H9 (cell line): ENCODE measurements at places on chromosomes 5 and 9. TPM values are rescaled to one million over a fixed set of nuclear protein-coding genes. Genes with fewer than 3 reads are reported as not detected.

Gene FOXD4L3
- 0.26 TPM in 1 of 2 replicates, not detected in the other for total RNA-seq

Gene EIF4E1B
- total RNA-seq: 1.3 and 1.8 TPM in 2 replicates

Gene BHMT
- total RNA-seq: 0.72 and 1.4 TPM in 2 replicates

Gene DOCK8
- total RNA-seq: 1.4 and 2.3 TPM in 2 replicates

Gene NAIP
- total RNA-seq: 2.2 and 2.8 TPM in 2 replicates

Gene HCN1
- 2.9 and 4.6 TPM in 2 replicates for total RNA-seq

Gene PROB1
- total RNA-seq: 3.3 and 3.4 TPM in 2 replicates

Gene RUSC2
- total RNA-seq: 5.8 and 6.3 TPM in 2 replicates

Gene C5orf52
- total RNA-seq: not detected in 2 replicates

Gene ACTBL2
- not detected in 2 replicates for total RNA-seq

Gene RETREG1
- total RNA-seq: 3.3 and 3.4 TPM in 2 replicates

Gene MELK
- total RNA-seq: 40.1 and 43.6 TPM in 2 replicates

Gene TMEM215
- 0.28 and 0.33 TPM in 2 replicates for total RNA-seq

Gene SPATA9
- total RNA-seq: not detected in 2 replicates

DNA sequence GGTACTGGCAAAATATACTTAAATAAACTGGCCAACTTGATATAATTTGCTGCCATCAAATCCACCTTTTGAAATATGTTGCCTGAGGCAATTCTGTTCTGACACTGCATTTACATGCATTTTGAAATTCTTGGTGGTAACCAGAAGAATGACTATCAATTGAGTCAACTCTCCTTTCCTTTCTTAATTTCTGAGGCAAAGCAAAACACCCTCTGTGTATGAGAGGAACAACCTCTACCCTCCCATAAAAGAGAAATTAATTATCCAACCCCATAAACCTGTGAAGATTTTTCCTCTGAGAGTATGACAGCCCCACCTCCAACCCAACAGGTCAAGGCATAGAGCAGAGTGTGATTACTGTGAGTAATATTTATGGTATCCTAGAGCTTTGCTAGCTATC lies 286.8 kb downstream of the NR2F1-AS1 start:
- no peaks in the 10 kb centered on the region for H3K36me3 ChIP-seq
- H3K4me3 ChIP-seq: no peak overlapping the region
- DNase-seq: no peak
- H3K4me1 ChIP-seq: no peaks in the 10 kb centered on the region
- H3K27me3 ChIP-seq: no peaks in the 10 kb centered on the region
- H3K27ac ChIP-seq: no peak overlapping the region

GRCh38 chr5:96064877-96065276 lies 103.2 kb upstream of the ELL2 start:
- no peak overlapping the region for H3K27ac ChIP-seq
- no peaks in the 10 kb centered on the region for H3K36me3 ChIP-seq
- H3K27me3 ChIP-seq: no peaks in the 10 kb centered on the region
- no peak for DNase-seq
- no peak overlapping the region for H3K4me3 ChIP-seq

DNA sequence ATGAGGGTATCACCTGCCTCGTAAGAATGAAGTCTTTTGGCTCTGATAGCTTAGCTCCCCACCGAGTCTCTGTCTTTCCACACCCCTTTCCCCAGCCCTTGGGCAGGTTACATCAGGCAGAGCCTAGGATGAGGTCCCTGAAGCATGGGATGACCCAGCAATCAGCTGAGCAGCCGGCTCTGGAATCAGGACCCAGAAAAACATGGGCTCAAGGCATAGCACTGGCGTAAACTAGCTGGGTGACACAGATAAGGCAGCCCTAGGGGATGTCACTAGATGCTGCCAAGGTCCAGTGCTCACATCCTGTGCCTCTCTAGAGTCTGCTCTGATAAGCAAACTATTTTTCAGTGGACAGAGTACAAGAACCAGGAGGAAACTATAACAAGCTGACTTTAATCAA lies 26.6 kb downstream of the IDNK start:
- H3K27ac ChIP-seq: peak overlapping the region; percentile 27
- H3K36me3 ChIP-seq: peaks cover 36% of the 10 kb centered on the region
- H3K4me3 ChIP-seq: no peak overlapping the region
- no peaks in the 10 kb centered on the region for H3K27me3 ChIP-seq
- H3K4me1 ChIP-seq: no peaks in the 10 kb centered on the region

- DNase-seq: no peak
- H3K36me3 ChIP-seq: no peaks in the 10 kb centered on the region
- peaks cover 29% of the 10 kb centered on the region for H3K27me3 ChIP-seq
- no peak overlapping the region for H3K27ac ChIP-seq
Observed at GRCh38 chr5:40678026-40678425, 1.7 kb upstream of the PTGER4 start.

- H3K36me3 ChIP-seq: no peaks in the 10 kb centered on the region
- H3K4me1 ChIP-seq: no peaks in the 10 kb centered on the region
- DNase-seq: no peak
- no peak overlapping the region for H3K4me3 ChIP-seq
- no peaks in the 10 kb centered on the region for H3K27me3 ChIP-seq
Observed at GRCh38 chr5:67870662-67871061, 344.9 kb upstream of the PIK3R1 start.

DNA sequence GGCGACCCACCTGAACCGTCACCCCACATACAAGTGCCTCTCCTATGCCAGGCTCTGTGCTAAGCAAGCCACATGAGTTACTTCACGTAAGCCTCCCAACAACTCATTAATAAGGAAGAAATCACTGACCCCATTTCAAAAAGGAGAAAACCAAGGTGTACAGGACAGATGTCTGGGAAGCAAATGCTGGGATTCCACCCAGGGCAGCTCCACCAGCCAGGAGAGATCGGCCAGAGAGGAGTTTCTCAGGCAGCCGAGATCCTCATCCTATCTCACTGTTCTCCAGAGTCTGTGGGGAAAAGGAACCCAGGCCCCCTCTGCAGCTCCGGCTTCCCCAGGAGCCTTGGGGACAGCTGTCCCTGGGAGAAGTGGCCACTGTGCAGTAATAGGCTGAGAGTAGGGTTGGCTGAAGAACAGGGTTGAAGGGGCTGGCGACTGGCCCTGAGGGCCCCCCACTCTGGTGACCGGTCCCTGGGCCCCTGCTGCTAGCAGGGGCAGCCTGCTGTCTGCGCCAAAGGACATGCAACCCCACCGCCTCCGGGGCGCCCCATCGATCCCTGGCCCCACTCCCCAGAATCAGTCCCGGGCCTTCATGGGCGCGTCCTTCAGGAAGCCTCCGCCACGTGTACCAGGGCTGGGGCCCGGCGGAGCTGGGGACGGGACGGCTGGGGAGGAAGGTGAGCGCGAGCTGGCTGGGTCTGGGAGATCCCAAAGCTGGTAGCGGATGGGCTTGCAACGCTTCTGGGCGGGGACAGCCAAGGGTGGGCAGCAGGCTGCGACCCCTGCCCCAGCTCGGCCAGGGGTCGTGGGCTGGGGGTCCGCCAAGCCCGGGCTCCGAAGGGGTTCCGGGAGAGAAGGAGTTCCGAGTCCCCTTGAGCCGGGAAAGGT lies 44.1 kb upstream of the STXBP1 start:
- H3K4me1 ChIP-seq: peaks cover 4% of the 10 kb centered on the region; the same call in 1 of the 2 replicates
- peak; percentile 55 for DNase-seq
- peak overlapping the region; percentile 85 for H3K4me3 ChIP-seq
- H3K36me3 ChIP-seq: no peaks in the 10 kb centered on the region; the same call in 1 of the 3 replicates

DNA sequence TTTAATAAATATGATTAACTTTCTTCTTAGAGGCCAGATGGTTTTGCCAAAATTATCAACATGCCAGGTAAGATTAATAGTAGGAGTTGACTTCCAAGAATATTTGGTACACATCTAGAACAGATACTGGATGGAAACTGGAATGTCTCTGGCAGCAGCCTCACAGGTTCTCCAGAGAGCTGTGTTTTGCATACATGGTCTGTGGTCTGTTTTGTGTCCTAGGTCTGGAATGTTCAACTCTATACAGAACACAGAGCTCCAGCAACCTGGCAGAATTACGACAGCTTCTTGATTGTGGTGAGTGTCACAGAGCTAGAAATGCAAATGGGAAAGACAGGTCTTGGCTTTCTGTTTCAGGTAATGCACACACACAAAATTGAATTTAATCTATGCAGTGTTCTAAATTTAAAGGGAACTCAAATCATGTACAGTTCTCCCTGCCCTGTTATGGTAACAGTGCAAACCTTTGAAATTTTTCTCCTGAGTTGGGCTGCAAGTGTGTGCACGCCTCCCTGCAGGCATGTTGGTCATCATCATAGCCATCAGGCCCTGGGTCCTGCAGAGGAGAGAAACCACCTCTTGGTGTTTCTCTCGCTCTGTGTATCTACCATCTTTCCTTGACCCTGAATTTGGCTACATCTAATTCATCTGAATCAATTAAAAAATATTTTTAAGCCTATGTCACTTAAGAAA lies 58.3 kb downstream of the PIK3R1 start:
- no peak for DNase-seq
- no peaks in the 10 kb centered on the region; the same call in 1 of the 3 replicates for H3K36me3 ChIP-seq
- no peak overlapping the region for H3K27ac ChIP-seq
- H3K4me3 ChIP-seq: no peak overlapping the region
- H3K27me3 ChIP-seq: no peaks in the 10 kb centered on the region

GRCh38 chr5:53334431-53334941 lies 145.9 kb upstream of the FST start:
- H3K27me3 ChIP-seq: no peaks in the 10 kb centered on the region
- no peaks in the 10 kb centered on the region for H3K36me3 ChIP-seq
- no peaks in the 10 kb centered on the region for H3K4me1 ChIP-seq
- no peak for DNase-seq

GRCh38 chr5:149674686-149675085 lies 55.4 kb upstream of the PPARGC1B start:
- no peaks in the 10 kb centered on the region for H3K36me3 ChIP-seq
- no peak overlapping the region for H3K4me3 ChIP-seq
- no peaks in the 10 kb centered on the region for H3K27me3 ChIP-seq
- no peaks in the 10 kb centered on the region for H3K4me1 ChIP-seq

DNA sequence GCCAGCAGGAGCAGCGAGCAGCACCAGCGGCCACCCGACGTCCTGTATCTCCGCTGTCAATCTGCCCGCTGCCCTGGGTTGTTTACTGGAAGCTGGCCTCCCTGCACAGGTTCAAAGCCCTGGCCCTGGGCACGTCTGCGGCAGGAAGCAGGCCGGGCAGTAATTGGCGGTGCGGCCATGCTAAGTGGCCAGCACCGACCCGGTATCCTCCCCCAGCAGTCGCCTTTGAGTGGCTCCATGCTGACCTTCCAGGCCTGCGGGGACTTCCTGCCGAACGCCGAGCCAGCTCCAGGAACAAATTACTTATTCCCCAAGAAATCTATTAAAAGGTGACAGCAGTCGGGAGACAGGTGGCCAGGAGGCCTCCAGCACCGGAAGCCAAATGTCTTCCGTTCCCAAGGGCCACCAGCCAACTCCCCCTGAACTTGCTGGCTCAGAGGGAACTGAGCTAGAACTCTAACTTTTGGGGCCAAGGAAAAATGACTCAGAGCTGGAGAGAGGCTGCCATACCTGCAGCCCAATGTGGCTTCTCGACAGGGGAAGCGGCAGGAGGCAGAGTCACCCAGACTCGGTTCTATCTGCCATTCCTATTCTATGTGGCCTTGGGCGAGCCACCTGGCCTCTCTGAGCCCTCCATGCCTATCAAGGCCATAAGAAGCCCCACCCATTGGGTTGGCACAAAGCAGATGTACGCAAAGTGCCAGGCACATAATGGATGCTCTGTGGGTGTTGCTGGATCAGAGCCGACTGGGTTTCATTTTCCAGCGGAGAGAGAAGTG lies 13.7 kb upstream of the PSMB7 start:
- H3K36me3 ChIP-seq: no peaks in the 10 kb centered on the region
- no peak overlapping the region for H3K4me3 ChIP-seq
- no peak overlapping the region for H3K27ac ChIP-seq
- no peak for DNase-seq

DNA sequence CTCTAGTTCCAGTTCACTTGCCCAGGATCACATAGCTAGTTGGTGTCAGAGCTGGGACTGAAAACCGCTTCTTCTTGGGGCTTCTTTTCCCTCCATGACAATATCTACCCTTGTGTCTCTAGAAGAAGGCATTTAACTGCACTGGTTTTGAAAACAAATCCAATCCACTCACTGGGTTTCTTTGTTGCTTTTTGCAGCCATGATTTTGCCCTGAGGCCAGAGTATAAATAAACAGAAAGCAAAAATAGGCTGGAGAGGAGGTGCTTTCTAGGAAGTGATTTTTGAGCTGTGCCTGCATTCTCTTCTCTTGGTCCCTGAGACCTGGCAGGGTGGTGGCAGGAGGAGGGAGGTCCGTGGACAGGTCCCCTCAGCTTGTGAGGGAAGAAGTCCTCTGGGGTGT lies 6.9 kb upstream of the TRIO start:
- no peak overlapping the region for H3K27ac ChIP-seq
- no peaks in the 10 kb centered on the region for H3K27me3 ChIP-seq
- H3K36me3 ChIP-seq: no peaks in the 10 kb centered on the region
- H3K4me1 ChIP-seq: no peaks in the 10 kb centered on the region
- no peak overlapping the region for H3K4me3 ChIP-seq

- no peak overlapping the region for H3K4me3 ChIP-seq
- H3K36me3 ChIP-seq: no peaks in the 10 kb centered on the region
- no peak for DNase-seq
- no peaks in the 10 kb centered on the region for H3K4me1 ChIP-seq
Observed at GRCh38 chr5:133873449-133873848, 95.0 kb downstream of the C5orf15 start.

GRCh38 chr9:88478246-88478645 lies 56.7 kb upstream of the NXNL2 start:
- no peaks in the 10 kb centered on the region for H3K4me1 ChIP-seq
- H3K27ac ChIP-seq: no peak overlapping the region
- peaks cover 2% of the 10 kb centered on the region; the same call in 2 of the 3 replicates for H3K36me3 ChIP-seq
- no peak overlapping the region for H3K4me3 ChIP-seq

- H3K27me3 ChIP-seq: no peaks in the 10 kb centered on the region
- no peaks in the 10 kb centered on the region for H3K36me3 ChIP-seq
- no peak overlapping the region for H3K27ac ChIP-seq
Observed at GRCh38 chr5:40022057-40022456, 597.3 kb upstream of the DAB2 start.

- H3K4me1 ChIP-seq: no peaks in the 10 kb centered on the region
- no peak for DNase-seq
- no peaks in the 10 kb centered on the region for H3K27me3 ChIP-seq
- H3K36me3 ChIP-seq: no peaks in the 10 kb centered on the region
- no peak overlapping the region for H3K4me3 ChIP-seq
Observed at GRCh38 chr9:108996643-108997042, 16.7 kb downstream of the CTNNAL1 start.

GRCh38 chr9:127866535-127866934 lies 10.9 kb downstream of the AK1 start:
- no peak overlapping the region for H3K27ac ChIP-seq
- no peaks in the 10 kb centered on the region for H3K4me1 ChIP-seq
- H3K4me3 ChIP-seq: no peak overlapping the region
- H3K27me3 ChIP-seq: no peaks in the 10 kb centered on the region
- no peak for DNase-seq

DNA sequence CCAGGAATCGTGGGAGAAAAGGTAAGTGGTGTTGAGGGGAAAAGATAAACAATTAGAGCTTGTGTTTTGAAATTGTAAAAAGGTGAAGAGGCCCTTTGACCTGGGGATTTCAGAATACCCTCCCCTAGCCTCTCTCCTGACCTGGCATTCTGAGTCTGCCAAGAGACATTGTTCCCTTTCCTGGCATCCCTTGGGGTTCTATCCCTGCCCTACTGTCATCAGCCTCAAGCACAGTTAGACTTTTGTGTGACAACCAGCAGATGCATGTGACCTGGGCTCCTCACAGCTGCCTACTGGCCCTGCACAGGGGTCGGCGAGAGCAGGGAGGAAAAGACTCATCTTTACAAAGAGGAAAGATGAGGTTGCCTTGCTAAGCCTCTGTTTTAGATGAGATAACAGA lies 72.2 kb upstream of the ORM1 start:
- H3K27ac ChIP-seq: no peak overlapping the region
- no peak for DNase-seq
- no peak overlapping the region for H3K4me3 ChIP-seq
- no peaks in the 10 kb centered on the region for H3K36me3 ChIP-seq
- H3K27me3 ChIP-seq: no peaks in the 10 kb centered on the region
